ENCODE measurements at places on chromosomes 2 and 18.
A peak's percentile ranks its signal among the peaks of the same experiment; 100 is the strongest.

GRCh38 chr18:10138719-10139118 lies 224.9 kb downstream of the VAPA start:
- no peak for DNase-seq

- DNase-seq, result no peak
These were observed 88.0 kb upstream of the GPC1 start for GRCh38 chr2:240347373-240347940.

- DNase-seq, result no peak
These were observed 102.6 kb upstream of the NYAP2 start for GRCh38 chr2:225296951-225297350.

DNA sequence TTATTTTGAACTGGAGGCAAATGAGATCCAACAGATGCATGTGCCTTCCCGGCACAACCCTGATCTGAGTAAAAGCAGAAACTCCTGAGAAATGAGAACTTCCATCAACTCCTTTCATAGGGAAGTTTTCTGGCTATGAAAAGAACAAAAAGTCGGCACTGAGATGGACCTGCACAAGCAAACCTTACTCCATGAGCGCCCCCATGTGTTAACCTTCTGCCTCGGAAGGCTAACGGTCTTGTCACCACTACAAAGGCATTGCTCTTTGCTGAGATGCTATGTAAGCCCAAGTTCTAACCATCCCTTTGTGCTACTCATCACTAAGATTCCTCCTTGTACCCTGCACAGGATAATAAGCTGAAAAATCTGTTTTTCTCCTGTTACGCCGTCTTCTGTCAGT lies 57.3 kb upstream of the SULT1C3 start:
- peak; percentile 63 for DNase-seq

DNA sequence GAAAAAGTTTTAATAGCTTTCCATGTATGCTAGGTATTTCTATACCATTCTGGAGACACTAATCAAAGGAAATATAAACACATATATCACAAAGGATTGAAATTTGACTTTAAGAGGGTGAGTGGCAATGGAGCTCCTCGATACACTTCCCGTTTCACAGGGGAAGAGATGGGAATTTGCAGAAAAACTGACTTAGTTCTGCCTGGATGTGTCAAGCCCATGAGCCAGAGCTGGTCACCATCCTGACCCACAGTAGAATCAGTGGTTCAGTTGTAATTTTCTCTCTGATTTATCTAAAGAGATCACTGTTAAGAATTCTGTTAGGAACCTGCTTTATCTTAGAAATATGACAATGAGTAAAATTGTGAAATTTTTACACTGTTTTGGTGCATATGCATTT lies 34.2 kb downstream of the PLCL1 start:
- DNase-seq, result no peak

Measured in NT2/D1 (cell line).